ENCODE measurements at places on chromosomes 12 and 14. TPM values are rescaled to one million over a fixed set of nuclear protein-coding genes. Genes with fewer than 3 reads are reported as not detected.
A peak's percentile ranks its signal among the peaks of the same experiment; 100 is the strongest.

- no peak for ATAC-seq
Measured at GRCh38 chr12:11684393-11684792, 34.9 kb downstream of the ETV6 start.

DNA sequence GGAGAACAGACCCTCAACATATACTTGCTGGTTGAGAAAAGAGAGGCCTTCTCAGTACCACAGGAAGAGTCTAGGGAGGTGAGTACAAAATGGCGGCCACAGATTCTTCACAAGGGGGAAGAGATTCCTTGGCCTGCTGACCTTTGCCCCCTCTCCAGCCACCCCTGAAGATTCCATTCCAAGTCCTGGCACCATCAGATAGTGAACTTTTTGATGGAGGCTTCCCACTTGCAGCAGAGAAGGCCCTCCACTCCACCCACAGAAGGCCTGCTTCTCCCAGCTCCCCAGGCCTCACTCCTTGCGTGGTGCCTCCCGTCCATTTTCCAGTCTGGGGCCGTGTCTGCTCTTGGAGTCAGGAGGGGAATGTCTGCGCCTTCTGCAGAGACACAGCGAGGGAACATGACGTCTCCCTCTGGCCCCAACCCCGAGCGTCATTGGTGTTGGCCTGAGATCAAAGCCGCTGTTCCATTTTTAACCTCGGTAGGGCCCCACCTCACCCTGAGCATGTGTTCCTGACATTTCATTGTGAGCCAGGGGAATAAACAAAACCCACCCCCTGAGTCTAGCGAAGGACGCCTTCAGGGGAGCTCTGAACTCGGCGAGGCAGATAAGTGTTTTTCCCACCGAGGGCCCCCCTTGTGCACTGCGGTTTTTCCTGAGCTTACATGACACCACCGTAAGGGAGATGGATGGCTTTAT lies 268.7 kb upstream of the TBX3 start:
- ATAC-seq: peak; percentile 66

DNA sequence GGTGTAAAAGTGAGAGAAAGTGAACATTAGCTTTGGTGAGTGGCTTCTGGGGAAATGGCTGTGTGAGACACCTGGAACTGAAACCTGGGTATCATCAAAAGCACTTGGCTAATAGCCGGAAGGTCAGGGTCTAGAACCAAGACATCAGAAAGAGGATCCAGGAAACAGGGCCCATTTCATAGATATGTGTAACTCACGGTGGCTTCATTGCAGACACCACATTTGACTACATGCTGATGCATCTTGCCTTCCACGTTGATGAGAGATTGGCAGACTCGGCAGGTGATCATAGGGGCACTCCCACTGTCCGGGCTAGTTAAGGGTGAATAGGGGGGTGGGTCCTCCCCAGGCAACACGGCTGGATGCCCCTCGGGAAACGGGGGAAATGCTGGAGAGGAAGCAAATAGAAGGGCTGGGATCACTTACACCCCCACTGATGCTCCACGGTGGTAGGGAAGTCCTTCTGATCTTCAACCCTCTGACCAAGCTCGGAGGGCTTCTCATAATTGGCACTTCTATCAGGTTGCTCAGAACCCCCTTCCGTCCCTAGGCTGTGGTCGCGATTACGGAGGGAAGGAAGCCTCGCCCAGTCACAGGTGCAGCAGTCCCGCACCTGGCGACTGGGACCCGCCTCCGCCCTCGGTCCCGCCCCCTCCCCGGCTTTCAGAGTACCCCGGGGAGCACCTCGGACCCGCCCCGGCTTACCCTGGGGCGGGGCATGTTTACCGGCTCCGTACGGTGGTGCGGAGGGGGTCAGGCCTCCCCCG lies 593 bp downstream of the PIP4P1 start:
- ATAC-seq: peak; percentile 13

DNA sequence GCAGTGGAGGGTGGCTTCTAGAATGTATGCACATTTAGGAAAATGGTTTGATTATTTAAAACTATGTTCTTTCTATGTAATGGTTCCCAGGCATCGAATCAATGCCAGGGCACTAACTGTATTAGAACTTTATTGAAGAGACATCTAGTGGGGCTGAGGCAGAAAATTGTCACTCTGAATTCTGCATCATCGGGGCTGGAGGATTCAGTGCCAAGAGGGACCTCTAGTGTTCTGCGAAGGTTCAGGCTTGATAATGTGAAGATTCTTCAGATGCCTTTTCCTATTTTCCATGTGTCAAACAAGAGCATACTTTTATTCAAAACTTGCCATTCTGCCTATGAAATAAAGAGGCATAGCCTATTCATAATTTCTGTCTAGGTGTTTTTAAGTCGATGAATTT lies 146.3 kb downstream of the CAND1 start:
- no peak for ATAC-seq

GRCh38 chr12:131100031-131100674 lies 146.4 kb downstream of the ADGRD1 start:
- ATAC-seq: no peak

NID2 gene
- 2.2 TPM for total RNA-seq
